ENCODE measurements at places on chromosomes 3 and 15.

DNA sequence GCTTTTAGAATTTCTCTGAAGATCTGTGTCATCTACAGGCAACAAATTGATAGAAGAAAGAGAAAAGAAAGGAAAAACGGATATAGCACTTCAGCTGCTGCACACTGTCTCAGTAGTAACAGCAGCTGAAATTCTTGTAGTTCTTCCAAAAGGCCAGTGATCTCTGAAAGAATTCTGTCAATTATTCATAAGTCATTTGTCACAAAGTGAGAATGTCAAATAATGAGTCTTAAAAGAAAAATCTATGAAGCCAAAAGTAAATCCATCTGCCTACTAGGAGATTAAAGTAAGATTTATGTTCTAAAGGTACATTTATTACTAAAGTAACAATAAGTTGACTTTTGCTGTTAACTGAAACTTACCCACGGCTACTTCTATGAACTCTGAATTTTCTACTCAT, 24.6 kb downstream of the IFT80 start:
- DNase-seq, result no peak

- no peak for DNase-seq
These were observed 683.0 kb downstream of the NTRK3 start for GRCh38 chr15:87573534-87573933.

DNA sequence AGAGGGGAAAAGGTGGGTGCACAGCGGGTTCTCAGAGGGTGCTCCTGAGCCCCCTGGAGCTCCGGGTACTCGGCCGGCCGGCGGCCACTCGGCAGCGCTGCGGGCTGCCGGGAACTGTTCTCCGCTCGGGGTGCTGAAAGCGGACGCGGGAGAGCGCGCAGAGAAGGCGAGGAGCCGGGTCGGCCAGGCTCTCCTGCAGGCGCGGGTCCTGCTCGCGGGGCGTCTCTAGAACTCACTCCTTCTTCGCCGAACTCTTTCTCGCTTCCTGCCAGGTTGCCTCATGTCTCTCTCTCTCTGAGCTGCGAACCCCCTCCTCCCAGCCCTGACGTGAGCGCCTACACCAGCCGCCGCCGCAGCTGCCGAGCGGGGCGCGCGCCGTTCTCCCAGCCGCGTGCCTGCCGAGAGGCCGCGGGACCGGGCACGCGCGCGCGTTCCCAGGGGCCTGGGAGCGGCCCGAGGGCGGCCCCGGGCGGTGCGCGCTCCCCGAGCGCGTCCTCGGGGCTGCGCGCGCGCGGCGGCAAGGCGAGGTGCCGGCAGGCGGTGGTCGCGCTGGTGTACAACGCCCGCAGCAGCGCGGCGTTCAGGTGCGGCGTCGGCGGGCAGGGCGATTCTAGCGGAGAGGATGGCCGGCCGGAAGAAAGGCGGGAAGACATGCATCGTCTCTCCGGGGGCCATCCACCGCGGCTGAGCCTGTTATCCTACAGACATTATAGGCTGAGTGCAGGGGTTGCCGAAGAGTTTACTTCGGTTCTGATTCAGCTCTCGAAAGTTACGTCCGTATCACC, at the start of gene PEX5L:
Gene PEX5L, minus strand, starts transcription at position 267 of the 785 bp plus-strand sequence. CDS start 338 bp downstream, outside the sequence.
- DNase-seq, result no peak

DNA sequence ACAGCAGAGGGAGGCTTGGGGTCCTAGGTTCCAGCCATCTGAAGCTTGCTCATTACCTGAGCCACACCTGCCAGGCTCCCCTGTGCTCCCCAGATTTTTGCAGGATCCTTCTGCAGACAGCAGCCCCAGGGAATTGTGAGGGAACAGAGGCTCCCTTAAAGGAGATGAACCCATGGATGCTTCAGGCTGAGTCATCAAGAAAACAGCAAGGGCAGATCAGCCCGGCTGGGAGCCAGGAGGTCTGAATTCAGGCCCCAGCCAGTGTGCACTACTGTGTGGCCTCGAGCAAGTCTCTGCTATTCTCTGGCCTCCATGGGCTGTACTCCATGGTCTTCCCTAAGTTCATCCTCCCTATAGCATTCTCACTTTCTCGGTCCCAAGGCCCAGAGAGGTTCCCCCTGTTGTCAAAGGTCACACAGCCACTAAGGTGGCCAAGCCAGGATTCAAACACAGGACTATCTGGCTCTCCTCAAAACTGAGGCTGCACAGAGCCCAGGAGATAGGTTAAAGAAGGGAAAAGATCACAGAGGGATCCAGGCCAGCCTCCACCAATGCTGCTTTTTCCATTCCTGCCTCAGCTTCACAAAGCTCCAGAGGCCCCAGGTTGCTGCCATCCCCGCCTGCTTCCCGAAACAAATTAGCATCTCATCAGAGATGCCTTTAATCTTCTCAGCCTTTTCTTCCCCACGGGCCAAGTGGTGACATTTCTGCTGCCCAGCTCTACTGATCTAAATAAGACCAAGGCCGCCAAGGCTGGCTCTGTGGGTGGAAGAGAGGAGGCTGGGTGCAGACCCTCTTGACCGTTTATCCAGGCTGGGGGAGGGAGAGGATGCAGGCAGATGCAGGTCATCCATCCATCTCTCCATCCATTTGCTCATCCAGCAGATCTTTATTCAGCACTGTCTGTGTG, 21.2 kb upstream of the GRIP2 start:
- no peak for DNase-seq

DNA sequence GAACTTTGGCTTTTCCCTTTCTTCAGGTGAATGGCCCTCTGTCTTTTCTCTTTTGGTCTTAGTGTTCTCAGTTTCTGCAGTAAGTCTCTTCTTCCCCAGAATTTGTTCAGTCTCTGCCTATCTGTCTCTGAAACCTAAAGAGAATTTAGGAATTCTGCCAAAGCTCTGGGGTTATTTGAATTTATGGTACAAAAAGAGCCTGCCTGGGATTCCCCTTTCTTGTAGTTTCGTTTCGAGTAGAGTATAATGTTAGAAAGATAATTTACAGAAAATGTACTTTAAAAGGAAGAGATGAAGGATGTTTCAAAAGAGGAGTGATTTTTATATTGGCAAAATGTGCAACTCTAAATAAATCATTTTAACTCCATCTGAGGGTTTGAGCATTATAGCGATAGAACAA, 247.4 kb upstream of the SATB1 start:
- DNase-seq, result no peak

DNA sequence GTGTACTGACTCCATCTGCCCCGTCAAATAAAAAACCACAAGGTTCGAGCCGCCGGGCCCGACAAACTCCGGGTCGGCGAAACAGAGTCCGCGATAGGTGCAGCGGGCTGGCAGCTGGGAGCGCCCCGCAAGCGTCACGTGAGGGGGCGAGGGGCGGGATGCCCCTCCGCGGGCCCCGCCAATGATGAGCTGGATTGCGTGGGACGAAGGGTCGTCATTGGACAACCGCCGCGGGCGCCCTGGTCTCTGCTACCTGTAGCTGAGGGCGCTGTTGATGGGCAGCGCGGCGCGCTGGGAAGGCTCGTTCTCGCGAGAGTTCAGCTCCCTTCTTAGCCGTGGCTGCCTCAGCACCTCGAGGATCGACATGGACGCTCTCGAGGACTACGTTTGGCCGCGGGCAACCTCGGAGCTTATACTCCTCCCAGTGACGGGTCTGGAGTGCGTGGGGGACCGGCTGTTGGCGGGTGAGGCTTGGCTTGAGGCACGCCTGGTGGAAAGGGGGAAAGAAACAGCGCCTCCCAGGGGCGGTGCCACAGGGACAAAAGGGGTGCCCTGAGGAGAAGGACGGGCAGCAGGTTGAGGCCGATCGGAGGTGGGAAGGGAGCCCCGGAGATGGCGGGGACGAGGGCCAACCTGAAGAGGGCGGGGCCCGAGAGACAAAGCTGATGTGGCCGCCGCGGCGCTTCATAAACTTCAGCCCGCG, at the start of gene WDR6:
Gene WDR6, plus strand, starts transcription at position 324 of the 703 bp plus-strand sequence. Its CDS starts 41 bp downstream, at position 365.
- DNase-seq, result peak; percentile 97

DNA sequence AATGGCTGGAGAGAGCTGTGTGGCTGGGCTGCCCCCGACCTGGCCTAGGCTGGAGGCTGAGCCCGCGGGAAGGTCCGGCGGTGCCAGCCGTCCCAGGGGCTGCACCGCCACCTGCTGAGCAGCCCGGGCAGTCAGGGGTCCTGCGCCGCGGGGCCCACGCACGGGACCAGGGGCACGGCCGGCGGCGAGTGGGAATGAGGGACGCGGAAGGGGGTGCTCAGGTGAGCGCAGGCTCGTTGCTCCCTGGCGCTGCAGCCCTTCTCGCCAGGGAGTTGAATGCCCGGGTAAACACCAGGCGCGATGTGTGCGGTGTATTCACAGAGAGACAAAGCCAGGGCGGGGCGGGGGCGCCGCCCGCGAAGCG, 666 bp upstream of the SEMA3F start:
- DNase-seq, result peak; percentile 29

- DNase-seq, result peak; percentile 58
These were observed 41.2 kb upstream of the PIAS1 start for GRCh38 chr15:68012911-68013310.

DNA sequence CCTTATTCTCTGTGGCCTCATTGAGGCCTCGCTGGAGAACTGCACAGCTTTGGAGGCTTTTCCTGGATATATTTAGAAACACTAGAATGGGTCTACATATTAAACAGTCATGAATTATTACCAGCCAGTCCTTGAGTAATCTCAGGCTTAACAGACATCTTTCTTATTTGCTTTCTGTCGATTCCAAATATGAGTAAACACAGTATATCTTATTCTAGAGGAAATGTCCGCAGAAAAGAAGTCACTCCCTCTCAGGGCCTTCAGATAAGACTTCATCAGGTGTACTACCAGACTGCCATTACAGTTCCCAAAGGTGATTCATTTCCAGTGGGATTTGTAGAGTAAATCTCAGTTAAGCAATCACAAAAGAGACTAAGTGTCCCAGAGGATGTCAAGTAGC, 310.7 kb downstream of the RBMS3 start:
- no peak for DNase-seq

- DNase-seq, result no peak
These were observed 102.7 kb downstream of the CDIN1 start for GRCh38 chr15:36682101-36682500.

GRCh38 chr3:107641572-107642307, 119.0 kb downstream of the BBX start:
- no peak for DNase-seq

DNA sequence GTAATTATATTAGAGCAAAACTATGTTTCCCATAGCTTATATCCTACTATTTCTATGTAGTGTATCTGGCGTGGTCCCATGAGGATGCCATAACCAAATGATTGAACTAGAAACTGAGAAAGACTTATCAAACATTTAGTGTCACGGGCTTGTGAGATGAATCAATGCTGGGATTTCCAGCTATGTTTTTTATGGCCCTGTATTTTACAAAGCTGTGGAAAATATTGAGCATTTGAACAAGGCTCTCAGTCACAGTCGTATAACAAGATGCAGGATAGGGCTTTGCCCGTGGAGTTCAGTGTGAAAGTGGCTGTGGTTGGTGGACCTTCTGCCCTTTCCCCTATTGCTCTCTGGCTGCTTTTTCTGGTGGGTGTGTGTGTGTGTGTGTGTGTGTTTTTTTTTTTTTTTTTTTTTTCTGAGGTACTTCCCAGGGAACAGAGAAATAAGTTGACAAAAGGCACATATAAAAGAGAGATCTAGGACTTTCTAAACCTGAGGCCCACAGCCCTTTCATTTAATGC, 60.7 kb downstream of the CACNA1D start:
- DNase-seq, result no peak

DNA sequence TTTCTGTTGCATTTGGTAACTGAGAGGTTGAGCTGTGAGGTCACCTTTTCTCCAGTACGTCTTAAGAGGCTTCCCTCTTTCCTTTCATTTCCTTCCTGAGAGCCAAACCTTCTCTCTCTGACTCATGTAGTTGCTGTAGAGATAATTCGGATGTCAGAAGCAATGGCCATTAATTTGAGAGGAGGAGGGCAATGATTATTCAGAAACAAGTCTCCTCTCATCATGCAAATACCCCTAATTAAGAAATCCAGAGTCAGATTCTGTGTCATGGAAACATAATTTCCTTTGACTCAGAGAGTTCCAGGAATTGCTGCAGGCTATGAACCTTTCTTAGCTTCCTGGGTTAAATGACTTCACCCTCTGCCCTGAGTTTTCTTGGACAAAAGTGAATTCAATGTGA, 59.0 kb upstream of the GSK3B start:
- DNase-seq, result no peak

DNA sequence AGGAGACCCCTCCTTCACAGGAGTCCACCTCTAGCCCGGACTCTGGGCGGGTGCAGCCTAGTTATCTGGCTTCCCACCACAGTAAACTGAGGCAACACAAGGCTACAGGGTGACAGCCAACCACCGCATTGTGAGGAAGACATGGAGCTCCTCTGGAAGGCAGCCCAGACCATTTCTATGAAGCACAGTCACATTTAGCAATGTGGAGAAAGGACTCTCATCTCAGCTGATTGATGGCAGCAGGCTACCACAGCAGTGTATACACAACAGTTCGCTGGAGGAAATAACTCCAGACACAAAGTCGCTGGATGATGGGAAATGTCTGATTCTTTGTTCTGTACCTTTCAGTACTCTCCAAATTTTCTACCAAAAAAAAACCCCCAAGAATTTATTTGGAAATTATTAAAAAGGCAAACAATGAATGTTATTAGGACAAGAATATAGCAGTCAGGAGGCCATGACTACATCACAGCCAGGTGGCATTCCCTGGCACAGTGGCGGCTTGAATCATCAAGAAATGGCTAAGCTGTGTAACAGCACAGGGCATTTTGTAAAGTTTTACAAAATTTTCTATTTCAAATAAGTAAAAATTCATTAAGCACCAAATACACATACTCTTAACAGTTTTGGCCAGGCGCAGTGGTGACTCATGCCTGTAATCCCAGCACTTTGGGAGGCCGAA, 40.1 kb downstream of the FAN1 start:
- DNase-seq, result no peak

DNA sequence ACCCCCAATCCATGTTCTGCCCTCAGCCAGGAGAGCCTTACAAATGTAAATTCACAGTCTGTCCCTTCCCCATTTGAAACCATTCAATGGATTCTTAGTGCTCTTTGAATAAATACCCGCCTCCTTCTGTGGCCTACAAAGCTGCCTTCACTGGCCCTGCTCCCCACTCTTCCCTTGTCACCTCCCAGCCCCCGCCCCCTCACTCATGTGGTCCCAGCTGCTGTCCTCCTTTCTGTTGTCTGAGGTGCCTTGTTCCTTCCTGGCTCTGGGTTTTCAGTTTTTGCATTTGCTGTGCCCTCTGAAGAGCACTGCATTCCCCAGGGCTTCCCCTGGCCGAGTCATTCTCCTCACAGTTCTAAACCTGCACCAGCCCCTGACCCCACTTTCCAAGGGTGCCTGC, 3.2 kb downstream of the EFCAB12 start:
- DNase-seq, result no peak

- DNase-seq, result no peak
These were observed 199.6 kb downstream of the TJP1 start for GRCh38 chr15:29622637-29623036.

GRCh38 chr3:188296761-188297612, 143.0 kb downstream of the LPP start:
- DNase-seq, result peak; percentile 66

DNA sequence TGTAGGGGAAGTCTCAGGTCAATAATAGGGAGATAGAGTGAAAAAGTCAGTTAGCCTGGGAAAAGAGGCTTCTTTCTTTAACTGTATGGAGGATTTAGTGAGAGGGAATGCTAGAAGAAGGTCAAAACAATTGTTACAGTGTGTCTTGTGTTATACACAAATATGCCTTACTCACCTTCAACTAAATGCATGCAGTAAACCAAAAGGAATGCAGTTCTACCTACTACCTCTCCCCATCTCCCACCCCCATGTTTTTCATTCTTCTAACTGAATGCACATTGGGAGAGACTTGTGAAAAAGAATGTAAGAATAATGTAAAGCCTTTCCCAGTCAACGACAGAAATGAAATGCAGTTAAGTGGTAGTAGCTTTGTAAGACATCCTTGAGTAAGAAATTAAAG, 33.8 kb downstream of the CCDC66 start:
- DNase-seq, result no peak
